ENCODE measurements at places on chromosomes 1 and 21. TPM values are rescaled to one million over a fixed set of nuclear protein-coding genes. Genes with fewer than 3 reads are reported as not detected.

DNA sequence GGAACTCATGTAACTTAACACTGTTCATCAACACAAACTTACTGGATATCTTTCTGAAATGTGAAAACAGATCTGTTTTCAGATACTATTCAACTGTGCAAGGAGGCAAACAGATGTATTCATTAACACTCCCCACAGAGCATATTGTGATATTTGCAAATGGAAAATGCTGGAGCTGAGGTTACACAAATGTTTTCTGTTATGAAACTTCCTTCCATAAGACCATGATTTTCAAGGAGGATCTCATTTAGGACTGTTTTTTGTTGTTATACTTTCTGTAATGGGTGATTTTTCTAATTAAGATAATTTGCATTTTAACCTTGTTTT lies 56.1 kb downstream of the GABPA start:
- DNase-seq: no peak

The CD1D gene
- 7.2 TPM for total RNA-seq

DNA sequence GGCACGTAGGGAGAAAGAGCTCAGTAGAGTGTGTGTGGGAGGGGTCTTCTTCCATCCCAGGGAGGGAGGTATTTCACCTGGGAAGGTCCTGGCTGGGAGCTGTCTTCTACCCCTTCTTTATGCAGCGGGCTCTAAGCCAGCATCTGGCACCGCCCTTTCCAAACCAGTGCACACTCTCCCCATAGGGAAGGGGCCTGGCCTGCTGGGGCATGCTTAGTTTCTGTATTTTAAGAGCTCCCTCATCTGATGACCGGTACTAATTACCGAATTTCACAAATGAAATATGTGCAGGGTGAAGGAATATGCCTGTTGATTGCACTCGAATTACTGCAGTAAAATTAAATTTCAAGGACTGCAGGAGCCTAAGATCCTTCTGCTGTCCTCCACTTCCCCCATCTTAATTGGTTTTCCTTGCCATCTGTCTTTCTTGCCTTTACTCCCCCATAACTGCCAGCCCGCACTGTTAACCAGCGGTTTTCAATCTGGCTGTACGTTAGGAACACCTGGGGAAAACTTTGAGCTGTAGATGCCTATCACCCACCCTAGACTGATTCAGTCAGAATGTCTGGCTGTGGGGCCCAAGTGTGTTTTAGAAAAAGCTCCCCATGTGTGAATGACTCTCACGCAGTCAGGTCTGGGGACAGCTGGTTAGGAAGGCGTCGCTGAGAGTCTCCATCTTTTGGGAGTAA lies 20.1 kb downstream of the GALNT2 start:
- no peak for DNase-seq

- DNase-seq: no peak
These were observed 42.6 kb upstream of the SRSF10 start for GRCh38 chr1:24022581-24023361.

- DNase-seq: no peak
These were observed 106.9 kb upstream of the SERBP1 start for GRCh38 chr1:67536957-67537666.

- DNase-seq: no peak
These were observed 131.5 kb downstream of the KCNJ6 start for GRCh38 chr21:37784591-37785318.

DNA sequence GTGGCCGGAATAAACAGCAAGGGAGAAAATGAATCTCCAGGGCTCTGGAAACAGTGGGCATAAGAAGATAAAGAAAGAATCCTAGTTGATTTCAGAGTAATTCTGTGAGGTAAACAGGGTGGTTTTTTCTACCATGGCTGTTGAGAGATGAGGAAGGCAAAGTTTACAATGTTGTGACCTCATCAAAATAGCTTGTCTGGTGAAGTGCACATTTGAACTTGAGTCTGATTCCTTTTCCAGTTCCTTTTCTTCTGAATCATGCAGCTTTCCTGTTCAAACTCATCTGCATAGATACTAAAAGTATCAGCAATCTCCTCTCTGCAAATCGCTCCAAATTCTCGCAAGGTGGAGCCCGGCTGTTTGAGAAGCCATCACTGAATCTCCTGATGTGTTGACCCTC lies 161.7 kb downstream of the PLPP3 start:
- DNase-seq: no peak

DNA sequence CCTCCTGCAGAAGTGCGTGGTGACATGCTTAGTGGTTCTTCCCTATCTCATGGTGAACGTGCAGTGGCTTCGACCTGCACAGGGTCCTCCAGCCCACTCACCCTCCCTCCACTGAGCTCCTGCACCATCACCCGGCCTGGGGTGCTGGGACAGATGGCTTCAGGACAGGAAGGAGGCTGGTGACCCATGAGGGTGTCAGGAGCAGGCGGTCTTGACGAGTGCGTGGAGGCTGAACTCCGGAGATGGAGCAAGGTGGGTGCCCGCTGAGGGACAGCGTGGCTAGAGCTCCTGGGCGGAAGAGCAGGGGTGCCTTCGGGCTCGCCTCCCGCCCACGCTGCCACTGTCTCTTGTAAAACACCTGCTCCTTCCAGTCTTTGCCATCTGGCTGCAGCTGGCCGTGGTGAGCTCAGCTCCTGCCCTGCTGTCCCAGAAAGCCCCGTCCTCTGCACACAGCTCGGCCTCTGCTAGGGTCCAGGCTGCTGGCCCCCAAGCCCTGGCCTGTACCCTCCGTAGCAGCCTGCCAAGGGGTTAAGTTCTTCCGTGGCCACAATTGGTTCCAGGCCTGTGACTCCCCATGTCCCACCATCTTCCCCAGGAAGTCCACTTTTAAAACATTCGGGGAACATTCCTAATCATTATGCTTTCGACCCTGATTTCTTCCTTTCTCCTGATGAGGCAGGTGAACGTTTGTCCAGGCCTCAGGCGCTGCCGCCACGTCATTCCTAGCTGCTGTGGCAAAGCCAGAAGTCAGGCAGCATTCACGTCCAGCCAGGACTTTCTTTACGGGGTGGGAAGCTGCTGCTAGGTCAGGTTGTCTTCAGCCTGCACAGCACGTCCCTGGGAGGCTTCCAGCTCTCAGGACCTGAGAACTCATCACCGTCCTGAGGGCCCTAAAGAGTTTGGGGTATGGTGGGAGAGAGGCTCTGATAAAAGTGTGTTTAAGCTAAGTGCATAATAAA lies 8.1 kb downstream of the KRTAP10-1 start:
- DNase-seq: no peak

The VSIG8 gene
- total RNA-seq: not detected

DNA sequence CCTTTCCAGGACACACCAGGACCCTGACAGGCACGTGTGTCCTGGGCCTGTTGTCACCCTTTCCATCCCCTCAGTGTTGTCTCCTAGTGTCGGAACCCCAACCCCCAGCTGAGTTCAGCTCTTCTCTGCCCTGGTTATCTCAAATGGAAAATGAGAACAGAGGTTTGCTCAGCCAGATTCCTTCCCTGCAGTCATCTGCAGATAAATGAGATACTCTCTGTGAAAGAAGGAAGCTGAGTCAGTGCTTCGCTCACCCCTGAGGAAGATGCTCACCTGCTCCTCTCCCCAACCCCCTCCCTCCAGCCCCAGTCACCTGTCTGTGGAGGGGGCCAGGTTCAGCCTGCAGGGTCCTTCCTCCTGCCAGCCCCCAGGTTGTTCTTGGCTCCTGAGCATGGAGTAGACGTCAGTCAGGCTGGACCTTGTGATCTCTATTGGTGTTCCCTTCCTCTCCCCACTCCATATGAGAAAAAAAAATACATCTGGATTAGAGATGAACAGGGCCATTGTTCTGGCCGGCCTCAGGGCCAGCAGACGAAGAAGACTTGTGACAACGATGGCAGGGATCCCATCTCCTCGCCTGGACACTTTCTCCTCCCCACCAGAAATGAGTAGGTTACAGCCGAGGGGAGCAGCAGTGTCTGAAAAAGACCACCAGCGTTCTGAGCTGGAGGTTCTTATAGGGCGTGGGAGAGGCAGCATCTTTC lies 20.9 kb downstream of the PHGDH start:
- DNase-seq: no peak

GRCh38 chr1:36390411-36390810 lies 4.7 kb upstream of the STK40 start:
- peak; percentile 48 for DNase-seq

DNA sequence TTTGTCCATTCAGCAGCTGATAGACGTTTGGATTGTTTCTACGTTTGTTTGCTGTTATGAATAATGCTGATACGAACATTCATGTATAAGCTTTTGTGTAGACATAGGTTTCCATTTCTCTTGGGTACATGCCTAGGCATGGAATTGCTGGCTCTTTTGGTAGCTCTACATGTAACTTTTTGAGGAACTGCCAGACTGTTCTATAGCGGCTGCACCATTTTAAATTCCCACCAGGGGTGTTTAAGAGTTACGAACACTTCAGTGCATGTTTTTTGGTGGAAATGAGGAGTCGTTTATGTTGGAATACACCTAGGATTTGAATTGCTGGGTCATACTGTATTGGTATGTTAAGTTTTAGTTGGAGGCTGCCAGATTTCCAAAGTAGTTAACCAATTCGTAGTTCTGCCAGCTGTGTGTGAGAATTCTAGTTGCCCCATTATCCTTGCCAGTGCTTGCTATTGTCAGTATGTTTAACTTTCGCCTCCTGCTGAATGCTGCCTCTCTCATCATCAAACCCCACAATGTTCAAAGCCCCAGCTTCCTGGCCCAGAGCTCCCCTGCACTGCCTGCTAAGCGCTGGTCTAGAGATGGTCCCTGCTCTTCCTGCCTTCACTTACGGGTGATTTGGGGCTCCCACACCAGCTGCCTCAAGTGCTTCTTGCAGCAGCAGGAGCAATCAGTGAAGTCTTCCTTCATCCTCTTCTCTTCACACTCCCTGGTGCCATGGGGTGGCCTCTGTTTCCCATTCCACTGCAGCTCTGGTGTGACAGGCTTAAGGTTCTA lies 81.0 kb downstream of the MAN1C1 start:
- no peak for DNase-seq

GRCh38 chr1:101301446-101302057 lies 64.7 kb downstream of the S1PR1 start:
- DNase-seq: no peak

GRCh38 chr21:43659136-43660000 lies at the start of the genes HSF2BP and RRP1B:
TSS of gene HSF2BP (minus strand) at chr21:43659488. CDS start at chr21:43658096, 1,392 bp downstream.
TSS of gene RRP1B (plus strand) at chr21:43659560. CDS start at chr21:43659665, 105 bp downstream.
- peak; percentile 94 for DNase-seq

GRCh38 chr1:214448536-214448935 lies 102.9 kb downstream of the PTPN14 start:
- DNase-seq: peak; percentile 66

- no peak for DNase-seq
These were observed 24.9 kb downstream of the UBE2U start for GRCh38 chr1:64228167-64228957.

DNA sequence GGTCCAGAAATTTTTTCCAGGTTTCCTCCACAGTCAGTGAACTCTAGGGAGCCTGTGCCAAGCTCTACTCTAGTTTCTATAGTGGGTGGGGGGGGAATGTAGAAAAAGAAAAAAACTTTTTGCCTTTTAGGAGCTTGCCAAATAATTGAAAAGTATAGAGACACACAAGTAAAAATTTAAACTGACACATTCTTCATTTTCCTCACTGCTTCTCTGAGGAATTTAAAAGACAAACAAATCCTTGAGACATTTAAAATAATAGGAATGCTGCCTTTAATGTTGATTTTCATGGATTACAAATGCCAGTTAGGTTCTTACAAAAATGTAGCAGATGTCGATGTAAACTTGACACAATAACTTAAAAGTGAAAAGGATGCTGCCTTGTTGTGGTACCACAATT lies 241.9 kb downstream of the DNM3 start:
- DNase-seq: no peak

DNA sequence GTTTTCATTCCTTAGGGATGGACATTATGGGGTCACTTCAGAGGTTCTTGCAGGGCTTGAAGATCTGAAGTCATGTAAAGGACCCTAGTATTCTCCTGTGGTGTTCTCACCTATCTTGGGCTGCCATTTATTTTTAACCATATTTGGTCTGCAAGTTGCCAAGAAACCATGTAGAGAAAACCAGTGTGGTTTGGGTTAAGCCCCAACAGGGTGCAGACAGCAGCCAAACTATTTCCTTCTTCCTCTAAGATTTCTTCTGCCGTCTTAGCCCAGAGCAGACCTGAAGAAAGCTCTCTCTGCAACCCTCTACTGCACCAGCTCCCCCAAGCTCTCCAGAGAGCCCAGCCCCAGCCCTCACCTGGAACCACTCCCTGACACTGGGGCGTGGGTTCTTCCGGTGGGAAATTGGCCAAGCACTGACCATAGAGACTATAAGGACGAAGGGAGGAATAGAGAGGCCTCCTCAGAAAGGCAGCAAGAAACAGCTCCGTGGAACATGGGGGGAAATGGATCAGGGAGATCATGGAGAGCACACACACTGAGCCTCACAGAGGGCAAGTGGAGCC lies 136.6 kb downstream of the SYF2 start:
- DNase-seq: no peak

DNA sequence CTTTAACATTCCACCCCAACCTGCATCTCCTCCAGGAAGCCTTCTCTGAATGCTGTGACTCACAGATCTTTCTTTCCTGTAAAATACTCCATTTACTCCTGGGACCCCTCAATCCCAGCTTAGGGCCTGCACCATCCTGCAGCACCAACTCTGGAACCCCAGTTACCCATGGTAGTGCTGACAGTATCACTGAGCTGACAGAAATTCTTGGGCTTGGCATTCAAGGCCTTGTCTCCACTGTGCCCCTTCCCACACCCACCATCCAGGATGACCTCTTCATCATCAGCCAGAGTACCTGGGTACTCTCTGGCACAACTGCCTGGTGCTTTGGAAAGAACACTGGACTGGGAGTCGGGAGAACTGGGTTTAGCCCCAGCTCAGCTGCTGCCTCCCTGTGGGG lies 8.3 kb downstream of the CYB5RL start:
- DNase-seq: no peak

The FTCD gene
- 0.14 TPM for total RNA-seq

GRCh38 chr1:162702628-162703027 lies 70.4 kb downstream of the DDR2 start:
- DNase-seq: no peak

The KCNE2 gene
- total RNA-seq: not detected

The ERVH48-1 gene
- not detected for total RNA-seq

Data from Karpas-422 (cell line).